ENCODE measurements at places on chromosomes 7 and 10. TPM values are rescaled to one million over a fixed set of nuclear protein-coding genes. Genes with fewer than 3 reads are reported as not detected.
A peak's percentile ranks its signal among the peaks of the same experiment; 100 is the strongest.

GRCh38 chr10:14952851-14953423 lies 959 bp downstream of the DCLRE1C start:
- no peaks in the 10 kb centered on the region for H3K27me3 ChIP-seq
- no peaks in the 10 kb centered on the region for H3K4me1 ChIP-seq
- H3K36me3 ChIP-seq: no peaks in the 10 kb centered on the region
- H3K4me3 ChIP-seq: peak overlapping the region; percentile 76
- DNase-seq: no peak

- peaks cover 9% of the 10 kb centered on the region for H3K36me3 ChIP-seq
- no peaks in the 10 kb centered on the region for H3K27me3 ChIP-seq
- no peak overlapping the region for H3K27ac ChIP-seq
- H3K4me1 ChIP-seq: no peaks in the 10 kb centered on the region
Measured at GRCh38 chr10:95324436-95325268, 33.8 kb upstream of the PDLIM1 start.

- H3K4me1 ChIP-seq: peaks cover 3% of the 10 kb centered on the region
- no peaks in the 10 kb centered on the region for H3K36me3 ChIP-seq
- no peak overlapping the region for H3K4me3 ChIP-seq
- H3K27ac ChIP-seq: no peak overlapping the region
- H3K27me3 ChIP-seq: no peaks in the 10 kb centered on the region
Measured at GRCh38 chr7:116929021-116929420, 24.3 kb upstream of the ST7 start.

DNA sequence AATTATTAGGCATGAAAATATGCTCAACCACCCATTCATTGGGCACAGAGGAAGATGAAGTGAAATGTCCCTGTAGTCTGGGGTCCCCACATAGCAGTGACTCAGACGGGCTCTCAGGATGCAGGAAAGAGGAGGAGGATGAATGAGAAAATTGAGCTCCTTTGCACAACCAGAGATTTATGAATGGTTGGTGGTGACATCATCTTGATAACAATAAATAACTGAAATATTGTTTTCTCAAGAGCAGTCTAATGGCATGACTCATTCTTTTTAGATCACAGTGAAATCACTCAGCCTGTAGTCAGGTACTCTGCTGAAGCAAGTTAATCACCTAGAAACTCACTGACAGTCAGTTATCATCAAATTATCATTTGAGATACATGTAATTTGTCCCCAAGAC lies 254.1 kb downstream of the RELN start:
- DNase-seq: no peak
- H3K4me1 ChIP-seq: no peaks in the 10 kb centered on the region
- no peaks in the 10 kb centered on the region for H3K27me3 ChIP-seq
- no peaks in the 10 kb centered on the region for H3K36me3 ChIP-seq

DNA sequence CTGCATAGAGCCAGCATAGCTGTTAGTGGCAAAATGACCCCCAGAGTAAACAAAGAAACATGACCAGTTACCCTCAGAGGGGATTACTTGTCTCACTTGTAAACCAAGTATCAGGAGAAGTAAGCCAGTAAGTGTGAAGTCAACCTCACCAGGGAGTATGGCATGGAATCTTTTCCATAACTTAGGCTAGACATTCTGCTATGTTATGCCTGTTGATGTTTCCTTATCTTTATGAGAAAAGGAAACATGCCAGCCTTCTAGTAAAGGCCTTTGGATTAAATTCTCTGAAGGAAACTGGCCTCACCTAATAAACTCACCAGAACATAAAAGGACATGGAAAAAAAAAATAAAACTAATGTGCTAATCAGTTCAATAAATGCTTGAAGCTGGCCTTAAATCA lies 87.7 kb downstream of the SEM1 start:
- H3K4me3 ChIP-seq: no peak overlapping the region
- no peaks in the 10 kb centered on the region for H3K4me1 ChIP-seq
- H3K36me3 ChIP-seq: no peaks in the 10 kb centered on the region
- no peak overlapping the region for H3K27ac ChIP-seq
- H3K27me3 ChIP-seq: no peaks in the 10 kb centered on the region

GRCh38 chr10:76463111-76463510 lies 1031.7 kb downstream of the LRMDA start:
- H3K36me3 ChIP-seq: no peaks in the 10 kb centered on the region
- no peak for DNase-seq
- H3K27ac ChIP-seq: no peak overlapping the region
- no peaks in the 10 kb centered on the region for H3K27me3 ChIP-seq
- no peak overlapping the region for H3K4me3 ChIP-seq

GRCh38 chr7:144470078-144470477 lies 66.6 kb upstream of the NOBOX start:
- H3K4me3 ChIP-seq: no peak overlapping the region
- DNase-seq: no peak
- H3K27me3 ChIP-seq: no peaks in the 10 kb centered on the region
- no peak overlapping the region for H3K27ac ChIP-seq
- H3K4me1 ChIP-seq: no peaks in the 10 kb centered on the region
- no peaks in the 10 kb centered on the region for H3K36me3 ChIP-seq

GRCh38 chr7:112572669-112573301 lies 92.0 kb downstream of the LSMEM1 start:
- no peak overlapping the region for H3K4me3 ChIP-seq
- no peaks in the 10 kb centered on the region for H3K36me3 ChIP-seq
- H3K27me3 ChIP-seq: no peaks in the 10 kb centered on the region
- H3K4me1 ChIP-seq: no peaks in the 10 kb centered on the region
- DNase-seq: no peak

DNA sequence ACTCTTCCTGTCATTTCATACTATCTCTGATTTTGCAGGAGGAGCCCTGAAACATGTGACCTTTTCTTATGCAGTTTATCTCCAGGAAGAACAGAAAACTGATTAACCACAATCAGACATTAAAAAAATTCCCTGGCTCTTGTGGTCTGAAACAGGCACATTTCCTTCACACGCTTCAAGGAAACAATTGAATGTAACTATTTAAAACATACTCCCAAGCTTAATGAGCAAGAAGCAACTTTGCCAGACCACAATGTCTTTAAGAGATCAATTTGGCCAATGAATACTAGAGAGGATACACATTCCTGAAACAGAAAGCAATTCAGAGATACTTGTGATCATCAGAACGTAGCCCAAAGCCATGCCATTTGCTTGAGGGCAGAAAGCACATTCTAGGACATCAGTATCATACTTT lies 65.8 kb downstream of the PIP4K2A start:
- H3K4me3 ChIP-seq: no peak overlapping the region
- no peaks in the 10 kb centered on the region for H3K27me3 ChIP-seq
- H3K27ac ChIP-seq: peak overlapping the region; percentile 10
- H3K36me3 ChIP-seq: no peaks in the 10 kb centered on the region
- no peak for DNase-seq

GRCh38 chr7:149635561-149636329 lies 137.6 kb downstream of the ZNF467 start:
- H3K4me1 ChIP-seq: no peaks in the 10 kb centered on the region
- H3K27ac ChIP-seq: no peak overlapping the region
- H3K36me3 ChIP-seq: no peaks in the 10 kb centered on the region
- no peak overlapping the region for H3K4me3 ChIP-seq
- no peaks in the 10 kb centered on the region for H3K27me3 ChIP-seq

DNA sequence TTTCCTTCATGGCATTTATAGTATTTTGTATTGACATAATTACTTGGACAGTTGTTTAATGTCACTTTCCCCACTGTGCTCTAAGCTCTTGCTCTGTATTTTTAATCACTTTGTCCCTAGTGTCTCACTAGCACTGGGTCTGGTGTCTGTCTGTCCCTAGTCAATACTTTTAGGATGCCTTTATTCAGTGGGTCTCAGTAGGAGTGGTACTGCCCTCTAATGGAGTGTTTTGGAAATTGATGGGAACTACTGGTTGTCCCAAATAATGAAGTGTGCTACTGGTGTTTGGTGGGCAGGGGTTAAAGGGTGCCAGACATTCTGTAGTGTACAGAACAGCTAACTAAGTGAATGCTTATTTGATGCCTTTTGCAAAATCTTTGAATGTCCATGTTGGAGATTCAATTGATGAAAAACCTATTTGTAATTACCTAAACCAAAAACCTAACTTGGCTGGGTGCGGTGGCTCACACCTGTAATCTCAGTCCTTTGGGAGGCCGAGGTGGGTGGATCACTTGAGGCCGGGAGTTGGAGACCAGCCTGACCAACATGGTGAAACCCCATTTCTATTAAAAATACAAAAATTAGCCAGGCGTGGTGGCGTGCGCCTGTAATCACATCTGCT lies 33.3 kb downstream of the CDK14 start:
- H3K4me1 ChIP-seq: peaks cover 7% of the 10 kb centered on the region
- no peak overlapping the region for H3K4me3 ChIP-seq
- no peak overlapping the region for H3K27ac ChIP-seq

GRCh38 chr7:69880840-69881239 lies 282.6 kb downstream of the AUTS2 start:
- H3K27me3 ChIP-seq: no peaks in the 10 kb centered on the region
- H3K36me3 ChIP-seq: no peaks in the 10 kb centered on the region
- DNase-seq: no peak

GRCh38 chr7:25478925-25479324 lies 250.6 kb upstream of the NPVF start:
- no peak overlapping the region for H3K27ac ChIP-seq
- no peak overlapping the region for H3K4me3 ChIP-seq
- no peaks in the 10 kb centered on the region for H3K4me1 ChIP-seq
- DNase-seq: no peak
- no peaks in the 10 kb centered on the region for H3K27me3 ChIP-seq
- H3K36me3 ChIP-seq: no peaks in the 10 kb centered on the region

DNA sequence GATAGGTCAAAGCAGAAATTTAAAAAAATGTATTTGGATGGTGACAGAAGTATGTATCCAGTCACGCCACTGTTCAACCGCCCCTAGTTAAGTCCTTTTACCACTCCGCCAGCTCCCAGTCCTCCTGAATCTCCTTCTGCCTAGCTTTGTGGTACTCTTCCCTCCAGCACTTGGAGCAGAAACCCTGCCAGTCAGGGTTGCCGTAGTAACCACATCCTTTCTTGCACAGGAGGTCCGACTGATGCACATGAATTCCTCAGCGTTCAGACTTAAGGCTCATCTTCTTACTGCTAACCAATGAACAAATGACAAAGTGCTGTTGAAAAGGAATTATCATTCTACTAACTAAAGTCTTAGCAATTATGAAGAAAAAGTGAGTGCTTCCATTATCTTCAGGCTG lies 175.3 kb upstream of the KCTD7 start:
- H3K4me3 ChIP-seq: no peak overlapping the region
- H3K36me3 ChIP-seq: no peaks in the 10 kb centered on the region
- H3K27ac ChIP-seq: no peak overlapping the region
- no peak for DNase-seq

DNA sequence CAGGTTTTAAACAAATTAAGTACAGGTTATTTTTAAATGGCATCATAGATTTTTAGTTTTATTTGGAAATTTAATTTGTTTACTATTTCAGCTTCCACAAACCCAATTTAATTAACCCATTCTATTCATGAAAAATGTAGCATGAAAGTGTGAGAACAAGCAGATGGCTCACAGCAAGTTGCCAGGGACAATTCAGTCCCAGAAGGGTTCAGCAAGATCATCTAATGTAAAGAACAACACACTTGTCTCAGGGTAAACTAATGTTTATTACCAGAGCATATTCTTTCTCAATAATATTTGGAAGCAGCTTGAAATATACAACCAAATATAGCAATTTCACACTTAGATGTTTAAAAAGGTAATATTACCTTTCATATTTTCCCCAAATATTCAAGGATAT lies 166.9 kb upstream of the SLC13A1 start:
- no peak overlapping the region for H3K4me3 ChIP-seq
- no peaks in the 10 kb centered on the region for H3K36me3 ChIP-seq
- no peak overlapping the region for H3K27ac ChIP-seq
- no peaks in the 10 kb centered on the region for H3K4me1 ChIP-seq
- no peaks in the 10 kb centered on the region for H3K27me3 ChIP-seq

GRCh38 chr7:46192271-46192670 lies 271.2 kb upstream of the IGFBP3 start:
- H3K4me3 ChIP-seq: no peak overlapping the region
- no peaks in the 10 kb centered on the region for H3K27me3 ChIP-seq
- no peak overlapping the region for H3K27ac ChIP-seq
- no peaks in the 10 kb centered on the region for H3K4me1 ChIP-seq

GRCh38 chr7:81128011-81128410 lies 209.2 kb upstream of the SEMA3C start:
- no peaks in the 10 kb centered on the region for H3K4me1 ChIP-seq
- no peak overlapping the region for H3K27ac ChIP-seq
- no peaks in the 10 kb centered on the region for H3K36me3 ChIP-seq
- no peak overlapping the region for H3K4me3 ChIP-seq
- DNase-seq: no peak
- H3K27me3 ChIP-seq: peaks cover 2% of the 10 kb centered on the region

GRCh38 chr10:124043310-124044142 lies 49.9 kb downstream of the CHST15 start:
- DNase-seq: no peak
- H3K4me3 ChIP-seq: no peak overlapping the region
- peaks cover 5% of the 10 kb centered on the region for H3K4me1 ChIP-seq
- H3K27me3 ChIP-seq: no peaks in the 10 kb centered on the region
- peaks cover 11% of the 10 kb centered on the region for H3K36me3 ChIP-seq

- H3K4me1 ChIP-seq: no peaks in the 10 kb centered on the region
- DNase-seq: no peak
- no peak overlapping the region for H3K27ac ChIP-seq
- H3K4me3 ChIP-seq: no peak overlapping the region
- H3K27me3 ChIP-seq: no peaks in the 10 kb centered on the region
Measured at GRCh38 chr10:27884185-27884641, 114.7 kb downstream of the ODAD2 start.

GRCh38 chr10:72561745-72562166 lies 64.1 kb downstream of the MICU1 start:
- H3K27me3 ChIP-seq: no peaks in the 10 kb centered on the region
- no peak overlapping the region for H3K4me3 ChIP-seq
- no peaks in the 10 kb centered on the region for H3K4me1 ChIP-seq
- peaks cover 10% of the 10 kb centered on the region for H3K36me3 ChIP-seq

DNA sequence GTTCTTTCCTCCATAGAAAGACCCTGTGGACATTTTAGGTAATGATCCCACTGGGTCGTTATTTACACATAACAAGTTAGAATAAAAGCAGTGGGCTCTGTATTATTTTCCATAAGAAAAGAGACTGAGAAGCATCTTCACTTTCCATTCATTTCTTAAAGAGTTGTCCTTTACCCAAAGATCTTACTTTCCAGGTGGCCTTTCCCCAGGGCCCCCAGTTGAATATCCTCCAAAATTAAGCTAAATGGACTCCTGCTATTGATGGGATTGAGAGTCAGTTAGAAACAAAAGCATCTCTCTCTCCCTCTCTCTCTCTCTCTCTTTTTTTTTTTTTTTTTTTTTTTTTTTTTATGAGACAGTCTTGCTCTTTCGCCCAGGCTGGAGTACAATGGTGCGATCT lies 224.8 kb downstream of the KIAA1217 start:
- no peaks in the 10 kb centered on the region for H3K27me3 ChIP-seq
- H3K4me1 ChIP-seq: no peaks in the 10 kb centered on the region
- H3K36me3 ChIP-seq: no peaks in the 10 kb centered on the region
- H3K27ac ChIP-seq: no peak overlapping the region

GRCh38 chr7:14902589-14903067 lies at the start of gene DGKB:
Gene DGKB (minus strand): TSS chr7:14902751.
- no peak within 1 kb of the TSS for H3K27ac ChIP-seq
- no peaks in the 10 kb centered on the region for H3K27me3 ChIP-seq

The ELMO1 gene
- total RNA-seq: 51.5 TPM

The LRIT2 gene
- not detected for total RNA-seq

The GRK5 gene
- 6.6 TPM for total RNA-seq

The ZNF680 gene
- 20.8 TPM for total RNA-seq

The ACHE gene
- 0.25 TPM for total RNA-seq

The CYP3A4 gene
- 138 TPM for total RNA-seq

The SEM1 gene
- 21.1 TPM for total RNA-seq

The LBX1 gene
- not detected for total RNA-seq

The MMP21 gene
- 0.37 TPM for total RNA-seq

The ASL gene
- 60.3 TPM for total RNA-seq

All from liver (tissue), 10 donors.